Uterus (tissue), 4 donors: ENCODE measurements at places on chromosomes 2 and 18.

- DNase-seq: no peak
Observed at GRCh38 chr2:25347205-25347815, 5.6 kb upstream of the DNMT3A start.

DNA sequence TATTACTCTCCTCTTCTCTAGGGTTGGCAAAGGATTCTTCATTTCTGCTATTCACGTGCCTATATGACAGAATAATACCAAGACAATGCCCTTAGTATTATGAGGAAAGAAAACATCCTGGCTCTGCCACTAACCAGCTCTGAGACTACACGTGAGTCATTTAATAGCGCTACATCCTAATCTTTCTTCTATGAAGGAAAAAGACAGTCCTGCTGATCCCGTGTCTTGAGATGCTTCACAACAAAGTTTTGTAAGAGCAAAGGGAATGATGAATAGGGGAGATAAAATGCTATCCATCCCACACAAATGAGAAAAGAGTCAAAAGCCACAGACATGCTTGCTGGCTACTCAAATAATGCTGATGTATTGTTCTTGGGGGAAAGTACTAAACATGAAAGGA is 152.8 kb downstream of the PID1 start:
- no peak for DNase-seq

GRCh38 chr2:118830118-118830517 is 17.3 kb downstream of the EN1 start:
- DNase-seq: no peak

GRCh38 chr2:141271346-141271745 is 859.5 kb downstream of the LRP1B start:
- no peak for DNase-seq

DNA sequence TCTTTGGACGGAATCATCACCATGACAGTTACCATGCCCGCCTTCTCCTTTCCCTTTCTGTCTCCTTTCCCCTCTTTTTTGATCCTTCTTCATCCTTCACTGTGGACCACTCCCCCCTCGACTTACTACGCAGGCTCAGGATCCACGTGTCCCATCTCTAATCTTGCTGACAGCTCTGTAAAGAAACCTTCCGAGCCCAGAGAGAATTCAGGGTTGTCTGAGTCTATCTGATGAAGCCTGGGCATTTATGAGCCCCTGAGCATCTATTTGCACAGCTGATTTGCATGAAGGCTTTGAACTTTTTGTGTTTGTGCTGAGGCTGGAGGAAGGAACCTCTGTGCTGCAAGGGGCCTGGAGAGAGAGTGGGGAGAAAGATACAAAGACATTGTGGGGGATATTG is 50.7 kb downstream of the CIB4 start:
- no peak for DNase-seq

GRCh38 chr2:168560817-168561499 is 104.9 kb downstream of the CERS6 start:
- DNase-seq: no peak

GRCh38 chr2:199707593-199708185 is 143.3 kb downstream of the FTCDNL1 start:
- no peak for DNase-seq

GRCh38 chr2:10328670-10329579 is 26.2 kb downstream of the HPCAL1 start:
- DNase-seq: no peak

DNA sequence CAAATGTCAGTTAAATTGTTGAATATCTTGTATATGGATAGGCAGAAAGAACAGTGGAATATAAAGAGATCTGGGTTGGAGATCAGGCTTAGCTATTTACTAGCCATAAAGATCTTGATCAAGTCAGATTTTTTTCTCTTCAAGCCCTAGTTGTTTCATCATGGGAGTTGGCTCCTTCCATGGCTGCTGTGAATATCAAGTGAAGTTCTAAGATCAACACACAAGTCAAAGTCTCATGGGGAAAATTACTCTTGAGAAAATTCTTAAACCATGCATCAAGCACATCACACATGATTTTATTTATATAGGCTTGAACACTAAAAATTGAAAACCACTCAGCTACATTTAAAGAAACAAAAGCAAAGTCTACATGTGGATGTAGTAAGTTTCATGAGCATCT is 79.8 kb downstream of the C1D start:
- no peak for DNase-seq

DNA sequence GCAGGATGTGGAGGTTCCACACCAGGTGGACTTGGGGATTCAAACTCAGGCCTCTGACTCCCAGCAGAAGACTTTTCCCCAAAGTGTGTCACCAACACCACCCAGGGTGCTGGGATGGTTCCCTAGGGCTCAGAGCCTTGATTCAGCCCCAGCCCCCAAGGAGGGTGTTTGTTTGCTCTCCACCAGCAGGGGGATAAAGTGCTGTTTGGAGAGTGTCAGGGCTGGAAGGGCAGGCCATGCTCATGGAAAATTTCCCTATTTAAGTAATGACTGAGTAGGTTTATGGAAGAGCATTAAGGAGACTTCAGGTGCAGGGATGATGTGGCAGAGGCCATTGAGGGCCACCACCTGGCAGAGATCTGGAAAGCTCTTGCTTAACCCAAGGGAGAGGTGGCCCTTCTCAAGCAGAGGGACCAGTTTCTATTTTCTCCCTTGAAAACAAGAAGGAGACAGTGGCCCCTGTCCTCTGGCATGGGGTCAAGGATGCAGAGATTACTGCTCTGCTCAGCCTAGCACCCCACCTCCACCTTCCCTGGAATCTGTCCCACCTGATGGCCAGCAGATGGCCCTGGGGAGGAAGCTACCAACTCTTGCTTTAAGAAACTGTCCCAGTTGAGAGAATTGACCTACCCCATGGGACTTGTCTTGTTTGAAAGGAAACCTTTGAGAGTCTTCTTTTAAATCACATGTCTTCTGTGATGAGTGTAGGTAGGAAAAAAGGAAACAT is 122.1 kb downstream of the ACOXL start:
- no peak for DNase-seq

GRCh38 chr2:45962177-45962921 is 310.9 kb downstream of the PRKCE start:
- peak; percentile 66 for DNase-seq

DNA sequence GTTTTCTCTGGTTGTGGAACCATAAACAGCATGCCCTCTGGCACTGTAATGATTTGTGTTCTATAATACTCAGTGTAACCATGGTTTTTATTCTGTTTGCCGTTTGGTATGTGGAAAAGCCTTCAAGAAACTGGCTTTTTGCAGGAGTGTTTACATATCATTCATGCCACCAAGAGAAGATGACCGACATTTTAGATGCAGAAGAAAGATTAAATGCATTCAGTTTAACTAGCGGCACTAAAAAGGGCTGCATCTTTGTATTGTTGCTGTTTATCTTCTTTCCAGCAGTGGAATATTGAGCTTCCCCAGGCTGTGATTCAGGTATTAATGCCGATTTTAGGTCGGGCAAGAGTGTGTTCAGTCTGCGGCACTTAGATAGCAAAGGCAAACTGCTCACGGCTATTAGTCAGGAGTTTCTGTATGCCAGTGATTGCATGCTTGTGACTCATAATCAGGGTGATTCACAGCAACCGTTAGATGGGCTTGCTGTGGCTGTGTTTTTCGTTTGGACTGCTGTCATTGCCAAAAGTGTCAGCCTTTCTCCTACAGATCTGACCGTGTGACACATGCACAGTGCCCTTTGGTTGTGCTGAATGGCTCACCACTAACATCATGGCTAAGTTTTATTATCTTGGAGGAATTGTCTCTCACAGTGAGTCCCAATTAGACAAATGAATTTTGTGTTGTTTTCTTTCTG is 479.7 kb downstream of the PARD3B start:
- peak; percentile 62 for DNase-seq

DNA sequence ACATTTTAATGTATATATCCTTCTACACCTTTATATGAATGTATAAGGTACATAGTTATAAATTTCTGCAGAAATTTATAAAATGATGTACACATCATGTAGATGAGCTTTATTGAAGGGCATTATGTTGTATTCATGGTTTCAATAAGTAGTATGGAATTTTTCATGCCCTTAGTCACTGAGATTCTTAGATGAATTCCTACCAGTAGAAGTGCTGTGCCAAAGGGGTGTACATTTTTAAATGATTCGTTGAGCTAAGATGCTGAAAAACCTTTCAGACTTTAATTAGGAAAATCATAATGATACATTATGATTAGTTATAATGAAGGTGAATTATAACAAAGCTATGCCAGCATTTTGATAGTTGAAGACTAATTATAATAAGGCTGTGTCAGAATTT is 115.2 kb downstream of the ZNF236 start:
- DNase-seq: no peak

- DNase-seq: no peak
Observed at GRCh38 chr2:105806996-105807395, 62.3 kb downstream of the NCK2 start.

- no peak for DNase-seq
Observed at GRCh38 chr2:97785818-97786217, 72.4 kb downstream of the ZAP70 start.

DNA sequence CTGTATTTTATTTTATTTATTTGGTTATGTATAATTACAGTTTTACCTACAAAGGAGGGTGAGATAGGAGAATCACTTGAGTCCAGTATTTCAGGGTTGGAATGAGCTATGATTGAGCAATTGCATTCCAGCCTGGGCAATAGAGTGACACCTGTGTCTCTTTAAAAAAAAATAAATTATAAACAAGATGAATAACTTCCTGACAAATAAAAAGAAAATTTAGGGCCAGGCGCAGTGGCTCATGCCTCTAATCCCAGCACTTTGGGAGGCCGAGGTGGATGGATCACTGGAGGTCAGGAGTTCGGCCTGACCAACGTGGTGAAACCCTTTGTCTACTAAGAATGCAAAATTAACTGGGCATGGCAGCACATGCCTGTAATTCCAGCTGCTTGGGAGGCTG is 17.3 kb downstream of the MTA3 start:
- no peak for DNase-seq
